ACHN (cell line): ENCODE measurements at places on chromosomes 6 and 20.

GRCh38 chr6:41667195-41667594, 28.9 kb downstream of the MDFI start:
- DNase-seq, result no peak

DNA sequence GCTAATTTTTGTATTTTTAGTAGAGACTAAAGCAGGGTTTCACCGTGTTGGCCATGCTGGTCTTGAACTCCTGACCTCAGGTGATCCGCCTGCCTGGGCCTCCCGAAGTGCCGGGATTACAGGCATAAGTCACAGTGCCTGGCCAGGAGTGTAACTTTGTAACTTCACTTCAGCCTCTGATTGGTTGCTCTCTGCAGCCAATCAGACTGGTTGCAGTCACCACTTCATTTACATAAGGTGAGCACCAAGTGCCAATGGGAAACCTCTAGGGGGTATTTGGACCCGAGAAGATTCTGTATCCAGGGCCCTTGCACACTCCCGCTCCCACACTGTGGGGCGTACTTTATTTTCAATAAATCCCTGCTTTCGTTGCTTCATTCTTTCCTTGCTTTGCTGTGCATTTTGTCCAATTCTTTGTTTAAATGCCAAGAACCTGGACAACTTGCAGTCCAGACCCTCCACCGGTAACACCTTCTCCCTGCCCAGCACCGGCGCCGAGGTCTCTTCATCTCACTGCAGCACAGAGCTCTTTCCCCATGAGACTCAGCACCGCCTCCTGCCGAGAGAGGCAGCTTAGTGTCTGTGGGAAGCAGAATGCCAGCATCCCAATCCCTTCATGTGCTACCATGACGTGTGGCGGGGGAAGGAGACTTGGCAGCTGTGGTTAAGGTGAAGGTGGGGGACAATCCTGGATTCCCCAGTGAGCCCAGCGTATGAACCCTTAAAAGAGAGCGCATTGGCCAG, 14.0 kb upstream of the MRGBP start:
- DNase-seq, result no peak

DNA sequence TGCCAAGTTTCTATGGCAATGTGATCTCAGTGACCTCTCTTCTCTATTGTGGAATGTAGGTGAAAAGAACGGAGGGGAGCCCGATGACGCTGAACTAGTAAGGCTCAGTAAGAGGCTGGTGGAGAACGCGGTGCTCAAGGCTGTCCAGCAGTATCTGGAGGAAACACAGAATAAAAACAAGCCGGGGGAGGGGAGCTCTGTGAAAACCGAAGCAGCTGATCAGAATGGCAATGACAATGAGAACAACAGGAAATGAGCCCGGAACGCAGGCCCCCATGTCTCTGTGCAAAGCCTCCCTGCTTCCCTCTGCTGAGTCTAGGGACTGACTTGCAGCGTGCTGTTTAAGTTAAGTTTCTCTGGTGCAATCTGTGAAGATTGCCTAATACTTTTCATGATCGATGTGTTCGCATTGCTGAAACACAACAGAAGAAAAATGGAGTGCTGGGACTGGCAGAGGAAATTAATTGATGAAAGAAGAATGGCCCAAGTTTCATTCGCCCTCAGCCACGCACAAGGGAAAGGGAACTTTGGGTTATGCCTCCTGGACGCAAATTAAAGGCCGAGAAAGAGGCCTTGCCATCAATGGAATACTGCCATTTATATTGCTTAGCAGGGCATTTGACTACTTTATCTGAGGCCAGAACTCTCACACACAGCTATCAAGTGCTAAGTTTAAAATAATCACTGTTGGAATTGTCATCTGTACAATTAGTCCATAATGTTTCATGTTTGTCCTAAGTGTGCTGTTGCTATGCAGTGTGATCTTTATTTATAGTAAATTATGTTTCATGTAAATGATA, 146.4 kb downstream of the AKAP7 start:
- no peak for DNase-seq

- no peak for DNase-seq
These were observed 231.6 kb downstream of the THBS2 start for GRCh38 chr6:169022079-169022478.

DNA sequence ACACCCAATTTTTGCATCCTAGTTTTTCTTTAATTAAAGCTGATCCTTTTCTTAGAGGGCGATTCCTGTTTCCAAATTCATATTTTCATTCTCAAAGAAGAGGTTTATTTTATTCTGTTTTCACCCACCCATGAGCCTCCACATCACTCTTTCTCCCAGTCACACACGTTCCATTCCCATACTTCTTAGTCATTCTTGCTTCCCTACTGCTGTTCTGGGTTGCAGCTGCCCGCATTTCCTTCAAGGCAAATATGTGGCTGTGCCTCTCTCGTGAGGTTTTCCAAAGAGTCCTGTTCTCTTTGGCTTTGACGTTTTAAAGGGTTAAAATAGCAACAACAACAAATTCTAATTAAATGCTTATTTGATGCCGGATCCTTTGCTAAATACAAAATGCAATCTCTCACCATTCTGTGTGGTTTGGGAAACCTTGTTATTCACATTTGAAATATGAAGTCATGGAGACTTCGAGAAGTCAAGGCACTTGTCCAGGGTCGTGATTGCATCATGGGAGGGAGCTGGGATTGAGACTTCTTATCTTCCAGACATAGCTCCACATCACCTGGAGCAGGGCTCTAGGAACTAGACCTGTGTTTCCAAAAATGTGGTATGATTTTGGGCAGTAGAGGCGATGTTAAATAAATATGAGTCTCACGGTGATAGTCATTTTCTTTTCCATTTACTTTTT, 126.6 kb downstream of the DOK5 start:
- DNase-seq, result no peak

GRCh38 chr20:18267815-18268214, 20.5 kb upstream of the ZNF133 start:
- DNase-seq, result no peak

- DNase-seq, result no peak
These were observed 94.1 kb upstream of the BMP5 start for GRCh38 chr6:55969526-55969925.
